Myocyte (in vitro differentiated cells): ENCODE measurements at places on chromosomes 4 and X.

- DNase-seq = no peak
These were observed 552.3 kb downstream of the PCDH7 start for GRCh38 chr4:31272331-31273061.

GRCh38 chrX:119617517-119618164, 11.4 kb upstream of the NKRF start:
- DNase-seq = no peak

DNA sequence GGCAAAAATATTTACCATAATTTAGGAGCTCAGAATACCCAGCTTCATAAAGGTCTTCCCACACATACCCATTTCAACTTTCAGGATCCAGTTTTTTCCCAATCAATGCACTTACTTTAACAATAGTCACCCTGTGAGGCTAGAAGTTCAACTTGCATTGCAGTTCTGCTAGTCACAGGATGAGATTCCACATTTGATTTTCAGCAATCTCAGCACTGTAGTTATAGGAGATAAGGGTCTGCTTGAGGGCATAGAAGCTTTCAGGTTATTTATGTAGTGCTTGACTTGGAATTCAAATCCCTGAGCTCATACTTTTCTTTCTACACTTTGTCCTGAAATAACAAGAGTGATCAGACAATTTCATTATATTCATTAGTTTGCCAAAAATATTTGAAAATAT, 78.3 kb upstream of the IL2 start:
- DNase-seq = no peak

- no peak for DNase-seq
These were observed 300.5 kb downstream of the FGF13 start for GRCh38 chrX:138411048-138411447.

- DNase-seq = peak; percentile 57
These were observed 80.7 kb upstream of the IGFBP7 start for GRCh38 chr4:57190601-57191481.
